ENCODE measurements at places on chromosomes 7 and 10.

GRCh38 chr10:55641601-55642000, 719.5 kb downstream of the ZWINT start:
- DNase-seq, result no peak

DNA sequence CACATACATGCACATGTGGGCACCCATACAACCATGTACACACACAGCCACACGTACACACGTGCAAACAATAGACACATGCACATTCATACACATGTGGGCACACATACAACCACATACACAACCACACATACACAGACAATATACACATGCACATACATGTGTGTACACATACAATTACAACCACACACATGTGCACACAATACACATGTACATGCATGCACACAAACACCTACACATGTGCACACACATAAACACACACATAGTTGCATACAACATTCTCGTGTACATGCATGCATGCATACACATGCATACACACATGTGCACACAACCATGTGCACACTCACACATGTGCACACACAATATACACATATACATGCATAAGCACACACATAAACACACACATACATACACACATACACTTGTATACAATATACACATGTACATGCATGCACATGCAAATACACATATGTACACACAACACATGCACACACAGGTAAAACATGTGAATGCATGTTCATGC, 118.6 kb upstream of the FRMD4A start:
- no peak for DNase-seq

DNA sequence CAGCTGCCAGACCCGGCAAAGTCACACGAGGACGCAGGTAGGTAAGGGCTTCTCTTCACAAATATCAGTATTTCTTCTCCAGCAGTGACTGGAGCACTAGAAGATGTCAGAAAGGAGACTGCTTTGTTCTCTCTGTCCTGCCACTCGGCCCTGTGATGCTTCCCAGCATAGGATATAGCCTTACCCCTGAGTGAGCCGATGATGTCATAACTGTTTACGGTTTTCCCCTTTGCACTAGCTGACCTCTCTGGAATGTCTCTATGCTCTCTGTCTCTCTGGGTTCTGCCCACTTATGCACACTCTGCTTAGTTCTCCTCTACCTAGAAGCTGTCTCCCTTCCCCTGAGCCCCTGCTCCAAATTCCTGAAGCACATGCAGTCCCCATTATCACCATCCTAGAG, 167.5 kb upstream of the PODXL start:
- DNase-seq, result no peak

DNA sequence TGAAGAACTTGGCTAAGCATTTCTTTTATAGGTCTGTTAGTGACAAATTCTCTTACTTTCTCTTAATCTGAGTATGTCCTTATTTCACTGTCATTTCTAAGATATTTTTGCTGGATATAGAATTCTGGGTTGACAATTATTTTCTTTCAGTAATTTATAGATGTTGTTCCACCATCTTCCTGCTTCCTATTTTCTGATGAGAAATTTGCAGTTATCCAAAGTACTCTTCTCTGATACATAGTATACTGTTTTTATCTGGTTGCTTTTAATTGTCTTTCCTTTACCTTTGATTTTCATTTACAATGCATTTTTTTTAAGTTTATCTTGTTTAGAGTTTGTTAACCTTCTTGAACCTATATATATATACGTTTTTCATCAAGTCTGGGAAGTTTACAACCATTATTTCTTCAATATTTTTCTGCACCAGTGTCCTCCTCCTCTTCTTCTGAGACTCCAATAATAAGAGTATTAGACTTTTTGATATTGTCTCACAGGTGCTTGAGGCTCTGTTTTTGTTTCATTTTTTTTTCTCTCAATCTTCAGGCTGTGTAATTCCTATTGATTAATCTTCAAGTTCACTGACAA, 101.6 kb upstream of the INSIG1 start:
- no peak for DNase-seq

GRCh38 chr10:19772972-19773371, 43.3 kb upstream of the PLXDC2 start:
- no peak for DNase-seq

DNA sequence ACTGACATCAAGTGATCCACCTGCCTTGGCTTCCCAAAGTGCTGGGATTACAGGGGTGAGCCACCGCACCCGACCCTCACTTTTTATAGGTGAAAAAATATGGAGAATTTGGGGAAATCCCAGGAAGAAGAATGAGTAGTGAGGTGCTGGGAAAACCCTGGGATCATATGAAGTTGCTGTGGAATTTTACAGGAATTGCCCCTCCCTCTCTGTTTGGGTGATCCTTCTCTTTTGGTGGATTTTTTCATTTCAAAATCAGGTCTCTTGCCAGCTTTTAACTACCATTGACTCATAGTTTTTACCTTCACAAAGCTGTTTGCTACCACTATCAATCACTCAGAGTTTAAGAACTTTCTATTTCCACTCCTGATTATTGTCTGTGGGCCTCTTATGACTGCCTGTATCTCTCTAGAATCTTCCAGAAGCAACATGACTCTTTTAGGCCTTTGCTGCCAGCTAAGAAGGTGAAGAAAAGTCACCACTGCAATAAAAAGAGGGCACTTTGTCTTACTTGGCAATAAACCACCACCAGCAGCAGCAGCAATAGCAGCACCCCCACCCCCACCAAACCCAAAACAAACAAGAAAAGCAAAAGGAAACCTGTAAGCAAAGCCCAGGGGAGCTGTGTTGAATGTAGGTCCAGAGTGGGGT, 4.0 kb upstream of the GIMAP8 start:
- no peak for DNase-seq

GRCh38 chr7:137950967-137951366, 50.9 kb downstream of the CREB3L2 start:
- no peak for DNase-seq

- no peak for DNase-seq
These were observed 115.4 kb downstream of the MDFIC start for GRCh38 chr7:115037128-115037802.

- DNase-seq, result no peak
These were observed 320.6 kb downstream of the CXCL12 start for GRCh38 chr10:44064317-44064716.

- no peak for DNase-seq
These were observed 123.4 kb downstream of the MAD1L1 start for GRCh38 chr7:2109251-2109872.

GRCh38 chr7:107404740-107405537, 64.9 kb upstream of the GPR22 start:
- DNase-seq, result no peak

DNA sequence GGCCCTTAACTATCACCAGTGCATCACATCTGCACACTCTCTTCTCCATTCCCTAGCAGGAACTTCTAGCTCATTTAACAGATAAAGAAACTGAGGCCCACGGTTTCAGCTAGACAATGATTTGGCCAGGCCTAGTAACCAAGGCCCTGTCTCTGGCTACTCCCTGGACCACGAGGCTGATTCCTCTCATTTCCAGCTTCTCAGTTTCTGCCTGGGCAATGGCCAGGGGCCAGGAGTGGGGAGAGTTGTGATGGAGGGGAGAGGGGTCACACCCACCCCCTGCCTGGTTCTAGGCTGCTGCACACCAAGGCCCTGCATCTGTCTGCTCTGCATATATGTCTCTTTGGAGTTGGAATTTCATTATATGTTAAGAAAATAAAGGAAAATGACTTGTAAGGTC, 13.5 kb downstream of the AQP1 start:
- no peak for DNase-seq

DNA sequence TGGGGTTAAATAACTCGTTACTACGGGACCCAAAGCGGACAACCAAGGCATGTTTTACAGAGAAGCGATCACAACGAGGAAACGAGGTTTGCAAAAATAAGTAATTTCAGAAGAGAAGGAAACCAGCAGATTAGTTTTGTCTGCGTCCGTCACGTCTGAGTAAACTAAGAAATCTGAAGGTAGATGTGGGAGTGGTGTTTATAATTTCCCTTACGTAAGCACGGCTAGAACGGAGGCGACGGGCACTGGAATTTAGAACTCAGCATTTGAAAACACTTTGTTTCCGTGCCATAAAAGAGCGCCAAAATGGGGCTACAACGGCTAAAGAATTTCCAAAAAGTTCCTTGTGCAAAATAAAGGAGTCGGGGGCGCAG, 718 bp upstream of the UMAD1 start:
- DNase-seq, result peak; percentile 67

- no peak for DNase-seq
These were observed 48.5 kb downstream of the RSU1 start for GRCh38 chr10:16768702-16769101.

GRCh38 chr10:58013406-58013805, 254.3 kb downstream of the IPMK start:
- no peak for DNase-seq

GRCh38 chr7:134453518-134453917, 5.4 kb downstream of the AKR1B1 start:
- no peak for DNase-seq

DNA sequence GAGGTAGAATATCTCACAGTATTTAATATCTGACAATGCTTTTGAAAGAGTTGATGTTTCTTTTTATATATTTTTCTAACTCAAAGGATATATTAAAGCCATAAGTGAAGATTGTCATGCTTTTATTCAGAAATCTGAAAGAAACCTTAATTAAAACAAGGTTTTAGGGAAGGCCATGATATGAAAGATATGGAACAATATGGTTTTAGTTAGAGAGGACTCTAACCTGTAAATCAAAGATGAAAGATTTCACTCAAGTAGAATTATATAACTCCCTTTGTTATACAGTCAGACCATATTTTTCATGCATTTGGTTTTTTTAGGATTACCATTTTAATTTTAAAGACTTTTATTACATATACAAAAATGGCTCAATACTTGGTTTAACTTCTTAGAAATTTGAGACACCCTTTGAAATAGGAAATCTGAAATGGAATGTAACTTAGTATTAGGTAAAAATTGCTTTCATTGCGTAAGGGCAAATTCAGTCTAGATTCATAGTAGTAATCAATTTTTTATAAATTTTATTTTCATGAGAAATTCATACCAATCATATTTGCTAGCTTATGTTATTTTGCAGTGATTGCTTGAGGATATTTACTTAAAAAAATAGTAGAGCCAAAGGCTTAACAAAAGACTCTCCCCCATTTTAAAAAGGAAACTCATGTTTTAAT, 119.8 kb downstream of the TWIST1 start:
- DNase-seq, result no peak

DNA sequence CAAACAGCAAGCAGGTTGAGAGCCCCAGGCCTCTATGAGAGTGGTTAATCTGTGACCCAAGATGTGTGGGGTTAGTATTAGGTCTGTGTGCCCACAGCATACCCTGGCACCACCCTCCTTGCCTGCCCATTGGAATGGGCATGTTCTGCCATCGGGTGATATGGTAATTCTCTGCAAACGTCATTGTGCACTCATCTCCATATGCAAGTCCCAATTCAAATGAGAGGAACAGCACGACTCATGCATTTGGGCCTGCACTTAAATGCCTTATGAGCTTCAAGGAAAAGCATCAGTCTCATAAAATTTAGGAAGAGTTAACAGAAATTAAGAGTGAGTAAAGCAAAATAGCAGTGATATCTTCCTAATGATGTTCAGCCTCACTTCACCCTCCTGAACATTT, 133.9 kb upstream of the FGFR2 start:
- DNase-seq, result no peak

DNA sequence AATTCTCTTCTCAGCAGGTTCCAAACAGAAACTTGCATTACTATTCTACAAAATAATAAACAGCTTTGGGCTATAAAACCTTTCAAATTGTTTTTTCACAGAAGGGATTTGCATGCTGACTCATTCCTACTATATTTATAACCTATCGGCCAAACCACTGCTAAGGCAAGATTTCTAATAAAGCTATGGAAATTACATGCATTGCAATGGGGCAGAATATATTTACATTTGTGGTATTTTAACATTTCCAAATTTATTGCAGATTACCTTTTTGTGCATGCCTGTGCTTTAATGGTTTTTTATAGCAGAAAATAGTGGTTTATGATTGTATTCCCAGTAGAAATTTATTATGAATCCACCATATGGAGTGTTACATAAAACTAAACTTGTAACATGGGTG, 69.0 kb upstream of the NPVF start:
- DNase-seq, result no peak
